GM23338 (cell line): ENCODE measurements at places on chromosomes 4 and X.
A peak's percentile ranks its signal among the peaks of the same experiment; 100 is the strongest.

- no peak for DNase-seq
These were observed 32.4 kb upstream of the RBPJ start for GRCh38 chr4:26288355-26288909.

GRCh38 chr4:128721896-128722295 lies 87.6 kb upstream of the JADE1 start:
- peak; percentile 31 for DNase-seq

DNA sequence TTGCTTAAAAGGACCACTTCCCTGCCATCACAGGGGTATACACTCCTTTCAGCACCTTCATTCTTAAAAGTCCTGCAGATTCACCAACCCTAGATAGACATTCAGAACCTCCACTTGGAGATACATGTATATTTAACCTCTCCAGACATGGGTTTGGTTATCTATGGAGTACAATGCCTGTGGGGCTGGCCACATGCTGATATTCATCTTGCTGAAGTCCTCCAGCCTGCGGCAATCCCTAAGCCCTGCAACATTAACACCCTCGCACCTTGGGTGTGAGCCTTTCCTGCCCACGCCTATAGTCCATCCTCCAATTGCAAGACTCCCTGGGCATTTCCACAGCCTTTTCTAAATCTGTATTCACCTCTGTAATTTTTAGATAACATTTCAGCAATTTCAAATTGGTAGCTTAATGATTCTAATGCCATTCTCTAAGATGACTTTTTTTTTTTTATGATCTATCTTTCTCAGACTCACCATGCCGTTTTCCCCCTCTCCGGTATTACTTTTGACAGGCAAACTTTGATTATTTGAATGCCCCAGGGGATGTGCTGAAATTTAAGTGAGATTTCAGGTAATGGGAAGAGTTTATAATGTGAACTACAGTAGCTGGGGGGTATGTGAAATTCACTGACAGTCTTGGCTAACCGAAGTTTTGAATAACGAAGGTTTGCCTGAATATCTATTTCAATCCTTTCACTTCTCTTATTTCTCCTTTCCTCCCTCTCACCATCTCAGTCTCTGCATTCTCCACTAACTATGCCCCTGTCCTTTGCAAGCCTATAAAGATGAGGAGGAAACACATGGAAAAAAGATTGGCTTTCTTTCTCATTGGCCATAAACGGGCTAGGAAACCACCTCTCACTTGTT lies 24.1 kb downstream of the CCDC149 start:
- no peak for DNase-seq

DNA sequence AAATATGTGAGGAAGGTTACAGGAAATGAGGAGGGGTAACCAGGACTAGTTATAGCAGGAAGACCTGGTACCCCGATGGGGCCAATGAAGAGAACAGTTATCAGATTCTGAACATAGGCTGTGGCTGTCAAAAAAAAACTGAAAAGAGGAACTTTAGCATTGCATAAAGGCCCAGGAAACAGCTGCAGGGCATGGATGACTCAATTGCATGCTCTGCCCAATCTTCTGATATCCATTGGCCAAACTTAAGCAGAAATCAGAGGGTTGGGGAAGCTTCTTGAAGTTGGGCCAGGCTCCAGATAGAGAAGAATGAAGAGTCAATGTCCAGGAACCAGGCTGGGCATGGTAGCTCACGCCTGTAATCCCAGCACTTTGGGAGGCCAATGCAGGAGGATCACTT lies 1222.4 kb upstream of the PRKX start:
- DNase-seq = no peak

DNA sequence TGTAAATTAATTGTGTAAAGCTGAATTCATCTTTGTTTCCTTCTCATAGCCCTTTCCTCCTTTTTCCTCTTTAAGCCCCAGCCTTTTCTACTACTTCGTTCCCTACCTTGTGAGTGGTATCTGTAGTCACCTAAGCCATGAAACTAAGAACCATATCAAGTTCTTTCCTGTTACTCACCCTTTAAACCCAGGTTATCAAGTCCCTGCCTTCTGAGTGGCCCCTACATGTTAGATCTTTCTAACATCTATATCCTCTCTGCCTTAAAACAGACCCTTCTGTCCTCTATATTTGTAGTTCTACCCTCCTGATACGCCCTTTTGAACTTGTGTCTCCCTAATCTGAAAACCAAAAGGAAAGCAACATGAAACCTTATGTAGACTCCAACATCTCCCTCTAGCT lies 7.2 kb downstream of the AP1AR start:
- no peak for DNase-seq

GRCh38 chrX:18998653-18999052 lies 14.7 kb upstream of the PHKA2 start:
- DNase-seq = no peak

DNA sequence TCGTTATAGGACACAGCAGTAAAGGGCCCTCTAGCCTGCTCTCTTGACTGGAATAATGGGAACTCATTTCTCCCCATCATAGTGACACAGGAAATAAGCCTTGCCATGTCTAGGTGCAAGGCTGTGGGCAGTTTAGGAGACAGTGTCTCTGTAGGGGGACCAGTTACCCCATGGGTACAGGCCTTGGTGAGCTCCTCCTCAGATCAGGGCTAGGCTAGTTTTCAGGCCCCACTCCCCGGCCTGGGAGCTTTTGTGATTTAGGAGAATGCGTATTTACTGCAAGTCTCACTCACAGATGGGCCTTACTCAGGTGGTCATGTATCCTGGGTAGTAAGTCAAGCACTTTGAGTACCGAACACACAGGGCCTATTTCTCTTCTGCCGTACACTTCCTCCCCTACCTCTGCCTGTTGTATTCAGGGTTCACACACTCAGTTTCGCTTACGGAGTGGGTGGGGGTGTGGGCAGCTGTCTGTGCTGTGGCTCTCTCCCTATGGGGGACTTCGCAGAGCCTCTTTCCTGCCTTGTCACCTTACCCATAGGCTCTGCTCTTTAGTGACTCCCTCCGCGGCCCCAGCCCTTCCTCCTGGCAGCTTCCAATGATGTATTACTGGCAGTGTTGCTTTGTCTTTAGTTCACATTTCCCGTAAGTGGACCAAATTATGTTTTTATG lies 34.2 kb downstream of the FAM193A start:
- peak; percentile 30 for DNase-seq

- DNase-seq = no peak
These were observed 315.7 kb downstream of the FBXW7 start for GRCh38 chr4:152220201-152220666.

DNA sequence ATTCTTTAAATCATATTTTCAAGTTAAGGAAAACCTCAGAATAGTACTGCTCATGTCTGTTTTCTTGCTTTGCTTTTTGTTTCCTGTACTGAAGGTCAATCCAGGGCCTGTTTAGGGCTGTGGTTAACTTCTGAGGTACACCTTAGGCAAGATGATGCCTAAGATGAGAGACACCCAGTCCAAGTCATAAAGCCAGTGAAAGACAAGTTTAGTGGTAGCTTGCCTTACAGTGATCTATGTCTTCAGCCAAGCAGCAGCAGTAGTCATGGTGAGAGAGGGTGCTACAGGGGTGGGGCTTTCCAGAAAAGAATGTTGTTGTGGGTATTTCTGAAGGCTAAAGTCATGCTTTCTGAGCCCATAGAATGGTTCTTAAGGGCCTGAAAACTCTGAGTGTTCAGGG lies 173.7 kb downstream of the VSIG4 start:
- DNase-seq = no peak

DNA sequence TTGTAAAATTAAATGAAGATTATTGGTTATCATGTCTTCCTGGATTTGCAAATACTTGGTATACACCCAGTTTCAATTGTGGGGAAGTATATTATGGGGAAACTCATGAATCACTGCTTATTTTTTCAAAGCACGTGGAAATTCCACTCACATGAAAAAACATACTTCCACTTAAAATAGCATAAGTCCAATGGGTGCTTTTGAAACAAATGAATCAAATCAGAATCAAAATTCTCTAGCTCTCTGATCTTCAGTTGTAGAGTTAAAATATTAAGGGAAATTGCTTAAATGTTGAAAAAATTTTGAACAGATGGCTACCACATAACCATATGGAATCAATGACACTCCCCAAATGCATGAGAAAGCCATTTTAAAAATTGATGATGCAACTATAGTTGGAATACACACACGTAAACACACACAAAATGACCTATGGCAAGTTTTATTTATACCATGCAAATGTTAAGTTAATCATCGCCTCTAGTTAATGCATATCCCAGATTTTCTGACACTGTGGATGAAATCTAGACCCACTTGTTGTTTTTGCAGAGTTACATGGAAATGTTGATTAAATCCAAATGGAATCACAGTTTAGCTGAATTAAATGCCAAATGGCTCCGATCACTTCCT lies 93.2 kb downstream of the ARSF start:
- no peak for DNase-seq

DNA sequence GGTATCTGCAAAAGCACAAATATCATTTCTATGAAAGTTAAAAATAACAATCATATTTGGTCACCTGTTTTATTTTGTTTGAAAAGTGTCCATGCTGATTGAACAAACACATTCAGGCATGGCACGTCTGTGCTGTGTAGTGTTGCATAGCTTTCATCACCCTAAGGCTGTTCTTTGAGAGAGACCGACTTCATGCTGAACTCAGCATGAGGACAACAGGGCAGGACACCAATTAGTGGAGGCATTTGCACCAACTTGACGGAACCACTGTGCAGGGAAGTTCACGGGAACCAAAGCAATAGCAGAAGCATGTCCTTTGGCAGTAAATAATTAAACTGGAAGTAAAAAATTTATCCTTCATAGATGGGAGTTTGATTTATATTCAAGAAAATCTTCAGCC lies 158.4 kb upstream of the SLC7A11 start:
- DNase-seq = no peak

DNA sequence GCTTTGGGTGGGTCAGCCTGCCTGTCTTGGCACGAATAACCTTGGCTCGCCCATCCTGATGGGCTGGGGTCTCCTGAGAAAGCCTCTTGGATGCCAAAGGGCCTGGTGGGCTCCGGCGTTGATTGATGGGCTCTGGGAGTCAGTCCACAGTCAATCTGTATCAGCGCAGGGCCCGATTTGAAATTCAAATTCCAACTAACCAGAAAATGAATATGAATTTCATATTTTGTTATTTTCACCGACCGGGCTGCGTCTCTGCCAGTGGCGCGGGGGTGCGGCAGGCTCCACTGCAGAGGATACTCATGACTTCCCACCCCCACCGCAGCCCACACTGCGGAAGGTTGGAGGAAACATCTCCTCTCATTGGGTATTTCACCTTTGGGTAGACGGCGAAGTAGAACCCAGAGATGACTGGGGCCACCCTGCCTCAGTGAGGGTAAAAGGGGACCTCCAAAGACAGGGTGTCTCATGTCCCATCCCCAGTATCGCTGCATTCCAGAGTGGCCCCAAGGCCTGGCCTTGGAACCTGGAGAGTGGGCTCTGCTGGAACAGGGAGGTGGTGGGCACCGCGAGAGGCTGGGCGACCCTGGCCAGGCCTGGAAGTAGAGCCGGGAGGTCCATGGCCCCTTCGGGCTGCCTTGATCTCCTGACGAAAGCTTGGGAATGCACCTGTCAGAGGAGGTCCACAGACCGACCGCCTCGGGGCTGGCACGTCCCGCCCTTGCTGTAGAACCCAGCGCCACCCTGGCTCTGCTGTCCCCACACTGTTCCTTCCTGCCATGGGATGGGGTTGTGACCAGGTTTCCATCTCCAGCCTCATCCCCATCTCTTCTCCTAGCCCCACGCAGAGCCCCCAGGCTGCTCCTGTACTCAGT lies 54.8 kb upstream of the SORCS2 start:
- DNase-seq = no peak
